ENCODE measurements at places on chromosomes 12 and 14.

- no peak for DNase-seq
These were observed 112.9 kb downstream of the C12orf42 start for GRCh38 chr12:103382736-103383346.

GRCh38 chr12:81078469-81079196, 754 bp downstream of the ACSS3 start:
- no peak for DNase-seq

DNA sequence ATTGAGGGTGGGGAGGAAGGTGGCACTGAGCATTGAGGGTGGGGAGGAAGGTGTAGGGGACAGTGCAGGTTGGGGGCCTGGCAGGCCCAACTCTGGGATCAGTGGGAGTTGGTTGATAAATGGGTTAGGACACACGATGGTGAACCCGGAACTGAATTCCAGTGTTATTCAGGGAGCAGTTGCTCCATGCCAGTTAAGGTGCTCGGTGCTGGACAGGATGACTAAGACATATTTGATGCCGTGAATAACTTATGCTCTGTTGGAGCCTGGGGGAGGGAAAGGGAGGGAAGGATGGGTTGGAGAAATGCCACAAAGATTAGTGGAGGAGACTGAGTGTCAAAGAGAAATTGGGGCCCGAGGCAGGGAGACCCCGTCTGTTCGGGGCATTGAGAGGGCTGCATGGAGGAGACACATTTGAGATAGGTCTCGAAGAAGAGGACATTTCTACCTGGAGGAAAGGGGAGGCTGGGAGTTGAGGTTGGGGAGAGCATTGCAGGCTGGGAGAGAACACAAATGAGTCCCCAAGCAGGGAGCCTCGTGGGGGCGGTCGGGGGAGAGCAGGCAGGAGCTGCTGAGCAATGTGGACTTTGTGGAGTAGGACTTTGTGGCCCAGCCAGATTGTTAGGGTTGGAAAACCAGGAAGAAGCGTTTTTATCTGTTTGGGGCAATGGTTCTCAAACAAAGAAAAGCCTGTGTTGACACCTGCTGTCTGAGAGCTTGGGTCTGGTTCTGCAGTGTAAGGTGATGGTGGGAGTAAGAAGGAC, 65.3 kb downstream of the IQSEC3 start:
- DNase-seq, result no peak

DNA sequence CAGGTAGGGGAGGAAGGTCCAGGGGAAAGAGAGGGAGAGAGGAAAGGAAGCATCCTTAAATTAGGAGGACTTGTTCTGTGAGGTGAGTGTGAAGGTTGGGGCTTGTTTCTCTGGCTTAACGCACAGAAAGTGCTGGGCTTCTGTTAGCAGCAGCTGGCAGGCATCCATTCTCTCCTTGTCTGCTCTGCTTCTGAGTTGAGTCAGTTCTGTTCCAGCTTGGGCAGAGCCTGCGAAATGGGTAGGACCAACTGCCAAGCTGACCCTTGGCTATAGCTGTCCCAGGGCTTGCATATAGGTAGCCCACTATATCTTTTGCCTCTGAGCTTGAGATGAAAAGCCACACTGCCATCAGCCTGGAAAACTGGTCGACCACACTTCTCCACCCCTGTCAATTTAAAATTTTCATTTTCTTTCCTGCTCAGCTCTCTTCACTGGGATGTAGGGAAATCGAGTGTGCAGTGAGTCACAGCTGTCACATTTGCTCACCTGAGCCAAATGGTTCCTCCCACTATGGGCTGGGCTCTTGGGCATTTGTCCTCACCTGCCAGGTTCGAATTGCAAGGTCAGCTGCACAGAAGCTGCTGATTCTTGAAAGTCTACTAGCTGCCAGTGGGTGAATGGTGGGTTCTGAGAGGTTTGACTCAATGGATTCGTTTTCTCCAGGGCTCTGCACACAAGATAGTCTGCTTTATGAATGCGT, 256.4 kb upstream of the PWP1 start:
- no peak for DNase-seq

- no peak for DNase-seq
These were observed 7.0 kb downstream of the MLXIP start for GRCh38 chr12:122085591-122085990.

GRCh38 chr12:19846574-19846973, 407.3 kb downstream of the AEBP2 start:
- no peak for DNase-seq

All from stimulated activated CD4-positive, alpha-beta T cell treated with anti-CD3 and anti-CD28 coated beads, Interleukin-2, amount 100 ng/mL, for 24 hours (primary cell).